ENCODE measurements at places on chromosomes 7 and 10.

GRCh38 chr7:50724526-50725520, 57.9 kb downstream of the GRB10 start:
- no peak for DNase-seq

DNA sequence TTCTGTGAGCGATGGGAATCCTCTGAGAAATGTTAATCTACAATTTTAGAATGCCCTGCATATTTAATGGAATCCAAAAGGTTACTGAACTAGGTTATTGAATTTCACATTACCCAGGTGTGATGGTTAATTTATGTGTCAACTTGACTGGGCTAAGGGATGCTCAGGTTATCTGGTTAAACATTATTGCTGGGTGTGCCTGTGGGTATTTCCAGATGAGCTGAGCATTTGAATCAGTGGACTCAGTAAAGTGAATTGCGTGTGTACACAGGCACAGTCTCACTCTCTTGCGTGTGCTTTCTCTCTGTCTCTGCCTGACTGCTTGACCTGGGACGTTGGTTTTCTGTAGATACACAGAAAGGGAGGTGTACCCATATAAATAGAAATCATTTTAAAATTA, 21.7 kb downstream of the RNF32 start:
- no peak for DNase-seq

GRCh38 chr10:50809596-50809995, 69.9 kb downstream of the ASAH2B start:
- DNase-seq = peak; percentile 56

DNA sequence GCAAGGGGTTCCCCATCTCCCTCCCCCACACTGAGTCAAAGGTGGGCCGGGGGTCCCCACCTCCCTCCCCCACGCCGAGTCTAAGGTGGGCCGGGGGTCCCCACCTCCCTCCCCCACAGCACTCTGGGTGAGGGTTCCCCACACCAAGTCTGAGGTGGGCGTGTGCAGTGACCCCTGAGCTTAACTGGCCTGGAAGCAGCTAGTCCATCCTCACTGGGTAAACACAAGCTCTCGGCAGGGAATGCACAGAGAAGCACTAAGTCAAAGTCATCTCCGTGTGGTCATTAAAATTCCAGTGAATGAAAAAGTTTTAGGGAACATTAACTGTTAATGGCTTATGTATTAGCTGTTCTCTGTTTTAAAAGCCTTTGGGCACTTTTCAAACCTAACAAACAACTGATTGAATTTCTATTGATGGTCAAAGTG, 43.7 kb upstream of the PRKAR1B start:
- peak; percentile 52 for DNase-seq

DNA sequence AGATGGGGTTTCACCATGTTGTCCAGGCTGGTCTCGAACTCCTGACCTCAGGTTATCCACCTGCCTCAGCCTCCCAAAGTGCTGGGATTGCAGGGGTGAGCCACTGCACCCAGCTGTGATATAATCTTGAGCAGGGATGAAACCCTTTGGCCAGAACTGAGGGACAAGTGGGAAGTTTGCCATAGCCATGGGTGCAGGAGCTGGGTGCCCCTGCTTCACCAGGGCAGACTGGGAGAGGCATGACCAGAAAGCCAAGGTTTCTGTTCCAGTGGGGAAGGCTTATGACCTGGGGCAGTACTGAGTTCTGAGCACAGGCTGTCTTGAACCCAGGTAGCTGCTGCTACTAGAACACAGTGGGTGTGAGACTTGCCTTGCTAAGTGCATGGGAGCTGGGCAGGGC, 40.5 kb upstream of the CDK13 start:
- no peak for DNase-seq

DNA sequence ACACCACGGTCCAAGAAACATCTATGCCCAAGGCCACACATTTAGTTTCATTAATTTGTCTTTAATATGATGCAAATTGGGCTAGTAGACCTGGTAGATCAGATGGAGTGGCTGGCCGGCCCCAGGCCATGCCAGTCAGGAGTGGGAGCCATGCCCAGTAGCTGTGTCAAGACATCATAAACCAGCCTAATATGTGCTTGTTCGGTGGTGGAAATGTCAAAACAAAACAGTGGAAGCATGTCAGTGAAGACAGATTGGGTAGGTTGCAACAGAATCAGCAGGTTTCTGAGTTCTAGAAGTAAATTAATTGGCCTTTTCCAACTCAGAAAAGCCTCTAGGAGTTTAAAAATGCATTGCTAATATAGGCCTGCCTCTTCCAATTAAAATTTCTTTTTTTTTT, 124.7 kb downstream of the NRP1 start:
- no peak for DNase-seq

DNA sequence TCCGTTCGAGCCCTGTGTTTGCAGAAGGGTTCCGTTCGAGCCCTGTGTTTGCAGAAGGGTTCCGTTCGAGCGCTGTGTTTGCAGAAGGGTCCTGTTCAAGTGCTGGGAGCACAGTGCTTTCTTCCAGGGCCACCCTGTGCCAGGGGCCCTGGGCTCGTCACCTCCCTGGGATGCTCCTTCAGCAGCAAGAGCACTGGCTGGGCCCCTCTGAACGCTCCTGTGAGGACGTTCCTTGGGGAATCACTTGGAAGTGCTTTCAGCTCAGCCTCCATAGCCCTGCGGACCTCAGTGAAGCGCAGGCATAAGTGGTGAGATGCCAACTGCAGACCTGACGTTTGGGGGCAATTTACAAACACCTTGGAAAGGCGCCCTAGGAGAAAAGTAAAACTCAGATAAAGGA, 103.6 kb downstream of the DYNC2I1 start:
- no peak for DNase-seq
